Activated T-cell treated with anti-CD3 and anti-CD28 coated beads for 4 hours (primary cell): ENCODE measurements at places on chromosomes 1 and 21.

- DNase-seq: no peak
Observed at GRCh38 chr1:228009116-228009827, 2.5 kb downstream of the WNT3A start.

- no peak for DNase-seq
Observed at GRCh38 chr1:59057211-59057694, 239.6 kb upstream of the FGGY start.

DNA sequence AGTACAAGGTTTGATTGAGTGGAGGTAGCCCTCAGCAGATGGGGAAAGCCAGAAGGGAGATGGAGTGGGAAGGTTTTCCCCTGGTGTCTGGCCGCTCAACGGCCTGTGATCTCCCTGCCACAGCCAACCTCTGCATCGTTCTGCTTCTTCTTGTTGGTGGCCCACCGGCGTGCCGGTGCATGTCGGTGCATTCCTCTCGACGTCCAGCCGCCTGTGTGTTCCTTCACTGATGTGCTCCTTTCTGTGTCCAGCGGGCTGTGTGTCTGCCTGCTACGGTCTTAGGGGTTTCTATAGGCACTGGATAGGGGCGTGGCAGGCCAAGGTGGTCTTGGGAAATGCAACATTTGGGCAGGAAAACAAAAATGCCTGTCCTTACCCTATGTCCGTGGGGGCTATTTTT lies 101.0 kb downstream of the XPR1 start:
- DNase-seq: no peak

GRCh38 chr1:117594261-117594990 lies 11.4 kb upstream of the TENT5C start:
- no peak for DNase-seq

DNA sequence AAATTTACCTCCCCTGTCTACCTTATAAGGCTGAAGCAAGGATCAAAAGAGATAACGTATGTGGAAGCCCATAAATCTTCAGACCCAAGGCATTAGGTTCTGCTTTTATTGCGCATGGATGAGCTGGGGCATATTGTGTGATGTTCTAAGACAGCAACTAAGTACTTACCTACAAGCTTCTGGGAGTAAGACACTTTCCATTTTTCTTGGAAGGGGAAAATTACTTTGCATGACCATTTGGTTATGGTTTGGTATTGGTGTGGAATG lies 21.1 kb downstream of the LMOD1 start:
- DNase-seq: no peak

DNA sequence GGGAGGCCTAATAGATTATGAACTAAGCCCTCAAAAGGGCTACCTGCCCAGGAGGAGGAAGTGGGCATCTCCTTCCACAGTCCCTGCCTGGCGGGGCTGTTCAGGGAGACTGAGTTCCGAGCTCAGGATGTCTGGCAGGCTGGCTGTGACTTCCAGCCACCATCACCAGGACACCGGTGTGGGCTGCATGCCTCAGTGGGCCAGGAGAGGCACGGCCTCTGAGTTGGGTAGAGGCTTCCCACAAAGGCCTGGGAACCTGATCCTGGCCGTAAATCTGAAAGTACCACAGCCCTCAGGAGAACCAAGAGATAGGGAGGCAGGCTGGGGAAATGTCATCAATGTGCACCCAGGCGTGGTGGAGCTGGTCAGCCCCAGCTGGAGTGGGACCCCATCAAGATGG lies 29.1 kb downstream of the NTPCR start:
- DNase-seq: no peak

GRCh38 chr1:72013161-72013560 lies 269.2 kb downstream of the NEGR1 start:
- no peak for DNase-seq

DNA sequence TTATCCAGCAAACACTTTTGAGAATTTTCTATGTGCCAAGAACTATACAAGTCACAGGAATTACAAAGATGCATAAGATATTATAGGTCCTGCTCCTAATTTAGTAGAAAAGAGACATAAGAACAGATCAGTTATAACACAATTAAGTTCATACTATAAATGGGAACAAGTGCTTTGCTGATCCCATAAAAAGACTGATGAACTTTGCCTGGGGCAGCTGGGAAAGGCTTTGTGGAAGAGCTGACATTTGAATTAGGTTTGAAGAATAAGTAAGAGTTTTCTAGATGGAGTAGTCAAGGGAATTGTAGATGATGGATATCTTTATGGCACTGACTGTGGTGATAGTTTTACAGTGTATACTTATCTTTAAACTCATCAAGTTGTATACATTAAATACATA lies 76.5 kb downstream of the VCAM1 start:
- no peak for DNase-seq

DNA sequence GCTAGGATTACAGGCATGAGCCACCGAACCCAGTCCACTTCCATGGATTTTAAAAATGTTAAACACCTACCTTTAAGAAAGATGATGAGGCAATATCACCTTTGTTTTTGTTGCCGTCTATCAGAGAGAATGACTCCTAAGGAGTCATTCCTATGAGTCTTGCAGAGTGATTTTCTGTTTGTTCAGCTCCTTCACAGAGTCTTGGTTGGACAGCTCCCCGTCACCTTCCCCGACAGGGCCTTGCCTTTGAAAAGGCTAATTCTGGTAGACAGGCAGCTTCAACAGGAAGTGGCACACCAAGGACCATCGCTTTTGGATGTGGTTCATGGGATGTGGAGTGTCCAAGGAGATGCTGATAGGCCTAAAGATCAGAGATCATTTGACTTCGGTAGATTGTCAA lies 17.5 kb downstream of the ZBTB18 start:
- DNase-seq: no peak

- no peak for DNase-seq
Observed at GRCh38 chr1:5938101-5938646, 54.1 kb downstream of the NPHP4 start.
